ENCODE measurements at places on chromosomes 3 and 15.

- DNase-seq = no peak
Observed at GRCh38 chr3:30408105-30408557, 198.3 kb upstream of the TGFBR2 start.

DNA sequence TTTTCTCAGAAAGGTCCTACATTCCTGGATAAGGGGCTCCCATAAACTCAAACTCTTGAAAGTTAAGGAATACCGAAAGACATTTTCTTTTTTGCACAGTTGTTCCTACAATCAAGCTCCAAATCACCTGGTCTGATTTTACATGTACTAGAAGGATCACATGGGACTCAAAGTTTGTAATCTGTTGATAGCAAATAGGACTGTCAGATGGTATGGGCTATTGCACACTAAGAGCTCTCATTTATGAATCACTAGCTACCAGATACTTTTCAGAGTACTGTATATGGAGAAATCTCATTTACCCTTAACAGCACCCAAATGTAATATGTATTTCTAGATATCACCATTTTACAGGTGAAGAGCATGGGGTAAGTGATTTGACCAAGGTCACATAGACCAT, 49.5 kb upstream of the CMSS1 start:
- DNase-seq = no peak

DNA sequence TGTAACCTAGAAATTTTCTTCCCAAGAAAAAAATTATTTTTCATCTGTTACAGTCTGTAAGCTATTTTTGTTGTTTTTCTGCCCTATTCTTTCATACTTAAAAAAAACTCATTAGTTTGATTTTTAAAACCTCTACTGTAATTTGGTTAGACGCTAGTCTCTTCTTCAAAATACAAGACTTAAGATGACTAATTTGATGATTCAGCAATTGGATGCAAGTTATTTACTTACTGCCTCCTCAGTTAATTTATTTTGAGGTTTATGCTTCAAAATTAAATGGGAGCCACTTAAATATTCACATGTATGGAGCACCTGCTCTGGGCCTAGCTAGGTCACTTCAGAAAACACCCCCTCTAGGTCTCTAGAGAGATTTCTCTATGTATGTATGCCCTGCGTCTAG, 132.4 kb downstream of the IQCH start:
- DNase-seq = no peak

DNA sequence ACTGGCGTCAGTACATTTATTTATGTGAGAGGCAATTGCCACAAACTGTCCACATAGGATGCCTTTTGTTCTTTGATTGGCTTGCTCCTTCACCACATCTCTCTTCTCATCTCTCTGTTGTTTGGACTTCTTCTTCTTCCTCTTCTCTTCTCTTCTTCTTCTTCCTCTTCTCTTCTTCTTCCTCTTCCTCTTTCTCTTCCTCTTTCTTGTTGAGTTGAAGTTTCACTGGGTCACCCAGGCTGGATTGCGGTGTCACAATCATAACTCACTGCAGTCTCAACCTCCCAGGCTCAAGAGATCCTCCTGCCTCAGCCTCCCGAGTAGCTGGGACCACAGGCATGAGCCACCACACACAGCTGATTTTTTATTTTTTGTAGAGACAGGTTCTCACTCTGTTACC, 67.7 kb upstream of the GSK3B start:
- no peak for DNase-seq

- DNase-seq = no peak
Observed at GRCh38 chr3:100760377-100760776, 51.1 kb downstream of the TFG start.

GRCh38 chr3:119085070-119085439, 50.4 kb upstream of the IGSF11 start:
- no peak for DNase-seq

- DNase-seq = no peak
Observed at GRCh38 chr3:186782542-186783057, 777 bp upstream of the EIF4A2 start.

DNA sequence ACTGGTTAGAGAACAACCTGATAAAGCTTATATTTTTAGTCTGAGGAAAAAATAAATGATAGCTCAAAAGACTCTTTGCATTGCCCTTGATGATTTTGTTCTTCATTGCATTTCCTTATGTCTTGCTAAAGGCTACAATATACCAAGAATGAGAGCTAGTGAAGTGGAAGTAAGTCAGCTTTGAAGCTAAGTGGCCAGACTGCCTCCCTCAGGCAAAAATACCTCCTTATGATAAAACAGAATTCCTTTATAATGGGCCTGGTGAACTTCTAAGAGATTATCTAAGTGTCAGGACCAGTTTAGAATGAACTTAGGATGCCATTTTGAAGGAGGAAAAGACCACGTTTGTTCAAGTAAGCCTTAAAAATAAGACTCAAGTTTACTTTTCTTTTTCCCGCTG, 678.4 kb downstream of the ROBO2 start:
- DNase-seq = no peak

DNA sequence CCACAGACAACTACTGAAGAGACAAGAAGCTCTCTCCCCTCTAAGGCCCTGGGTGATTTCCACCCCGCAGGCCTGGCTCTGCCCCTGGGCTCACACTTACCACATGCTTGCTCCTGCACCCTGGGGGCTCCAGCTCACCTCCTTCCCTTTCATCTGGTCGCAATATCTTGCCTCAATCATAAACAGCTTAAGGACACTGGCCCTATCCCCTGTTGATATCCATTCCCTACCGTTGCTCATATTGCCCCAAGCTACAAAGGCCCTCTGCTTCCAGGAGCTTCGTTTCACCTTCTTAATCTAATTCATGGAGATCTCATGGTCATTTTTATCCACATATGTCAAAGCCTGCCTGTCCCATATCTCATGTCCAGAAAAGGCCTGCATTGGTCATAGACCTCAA, 46.0 kb upstream of the TSEN2 start:
- no peak for DNase-seq

DNA sequence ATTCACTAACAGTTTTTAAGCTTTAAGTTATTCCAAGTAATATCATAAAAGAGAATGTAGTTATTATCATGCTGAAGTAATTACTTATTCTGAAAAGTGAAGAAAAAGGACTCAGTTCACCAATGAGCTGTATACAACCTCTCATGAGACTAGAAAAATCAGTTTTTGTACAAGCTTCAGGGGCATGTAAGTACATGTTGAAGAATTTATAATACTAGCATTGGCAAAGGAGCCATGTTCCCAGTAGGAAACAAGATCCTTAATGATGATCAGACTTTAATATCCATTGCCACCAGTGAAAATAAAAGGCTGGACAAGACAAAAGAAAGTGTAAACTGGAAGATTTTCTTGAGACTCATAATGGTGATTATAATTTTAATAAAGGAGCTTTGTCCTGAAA, 532.8 kb downstream of the PLOD2 start:
- DNase-seq = no peak

GRCh38 chr15:60510006-60510405, 31.1 kb upstream of the ICE2 start:
- no peak for DNase-seq

DNA sequence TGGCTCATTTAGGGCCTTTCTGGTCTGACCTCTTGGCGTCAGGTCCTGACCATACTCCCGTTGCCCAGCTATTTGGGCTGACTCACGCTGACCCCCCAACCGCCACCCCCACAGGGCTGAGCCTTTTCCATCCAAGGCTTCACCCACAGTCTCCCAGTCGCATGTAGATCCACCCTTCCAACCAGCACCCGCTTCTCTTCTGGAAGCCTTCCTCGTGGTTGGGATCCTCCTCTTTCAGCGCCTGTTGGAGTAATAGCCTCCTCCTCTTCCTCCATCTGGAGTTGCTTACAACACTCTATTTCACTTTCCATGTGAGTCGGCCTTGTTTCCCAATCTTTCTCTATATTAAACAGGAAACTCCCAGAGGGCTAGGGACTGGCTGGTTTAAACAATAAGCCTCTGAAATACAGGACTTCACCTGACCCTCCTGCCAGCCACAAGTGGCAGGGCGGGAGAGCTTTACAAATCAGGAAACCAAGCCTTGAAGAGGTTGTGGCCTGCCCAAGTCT, 2.1 kb upstream of the ALAS1 start:
- no peak for DNase-seq

DNA sequence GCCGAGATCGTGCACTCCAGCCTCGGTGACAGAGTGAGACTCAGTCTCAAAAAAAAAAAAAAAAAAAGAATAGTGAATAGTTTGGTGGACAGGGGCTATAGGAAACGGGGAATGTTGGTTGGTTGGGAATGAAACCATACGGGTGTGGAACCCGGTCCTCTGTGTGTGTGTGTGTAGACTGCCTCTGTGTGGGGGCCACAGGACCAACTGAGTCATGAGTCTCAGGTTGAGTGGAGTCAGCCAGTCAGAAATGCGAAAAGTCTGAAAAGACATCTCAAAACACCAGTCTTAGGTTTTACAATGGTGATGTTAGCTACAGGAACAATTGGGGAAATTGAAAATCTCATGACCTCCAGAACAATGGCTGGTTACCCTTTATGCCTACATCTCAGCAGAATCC, 44.5 kb downstream of the ZDHHC19 start:
- DNase-seq = no peak

- no peak for DNase-seq
Observed at GRCh38 chr3:149291178-149291577, 42.3 kb downstream of the TM4SF18 start.

- no peak for DNase-seq
Observed at GRCh38 chr3:13548696-13549622, at the start of gene FBLN2. Gene FBLN2, plus strand, starts transcription at chr3:13549125. Its CDS starts 21,231 bp downstream, at chr3:13570356.

DNA sequence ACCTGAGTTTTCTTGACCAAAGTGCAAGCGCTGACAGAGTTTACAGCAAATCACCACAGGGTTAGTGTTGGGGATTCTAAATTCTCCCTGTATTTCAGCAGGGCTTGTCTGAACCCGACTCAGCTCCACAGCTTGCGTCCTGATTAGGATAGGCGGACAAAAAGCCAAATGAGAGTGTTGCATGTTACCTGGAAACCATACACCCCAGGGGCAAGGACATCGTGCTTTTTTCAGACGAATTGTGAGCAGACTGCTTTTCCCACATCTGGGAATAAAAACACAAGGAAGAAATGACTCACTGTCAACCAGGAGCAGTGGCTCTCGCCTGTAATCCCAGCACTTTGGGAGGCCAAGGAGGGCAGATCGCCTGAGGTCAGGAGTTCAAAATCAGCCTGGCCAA, 3.0 kb downstream of the DZIP1L start:
- no peak for DNase-seq

DNA sequence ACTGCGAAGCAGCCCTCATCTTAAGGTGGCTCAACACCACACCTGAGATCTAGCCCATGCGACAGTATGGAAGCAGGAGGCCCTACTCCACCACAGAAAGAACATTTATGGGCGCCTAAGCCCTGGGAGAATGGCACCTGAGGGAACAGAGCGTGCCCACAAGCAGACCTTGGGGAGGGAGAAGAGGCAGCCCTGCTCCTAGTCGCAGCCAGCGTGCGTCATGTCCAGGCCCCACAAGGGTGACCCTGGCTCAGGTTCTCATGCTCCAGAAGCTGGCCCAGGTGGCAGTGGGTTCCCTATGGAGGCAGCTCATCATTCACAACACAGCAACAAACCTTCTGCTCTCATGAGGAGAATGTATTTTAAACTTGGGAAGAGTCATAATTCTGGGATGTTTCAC, 19.3 kb upstream of the ANPEP start:
- DNase-seq = no peak

GRCh38 chr15:101138913-101139880, 112.7 kb downstream of the CHSY1 start:
- no peak for DNase-seq

DNA sequence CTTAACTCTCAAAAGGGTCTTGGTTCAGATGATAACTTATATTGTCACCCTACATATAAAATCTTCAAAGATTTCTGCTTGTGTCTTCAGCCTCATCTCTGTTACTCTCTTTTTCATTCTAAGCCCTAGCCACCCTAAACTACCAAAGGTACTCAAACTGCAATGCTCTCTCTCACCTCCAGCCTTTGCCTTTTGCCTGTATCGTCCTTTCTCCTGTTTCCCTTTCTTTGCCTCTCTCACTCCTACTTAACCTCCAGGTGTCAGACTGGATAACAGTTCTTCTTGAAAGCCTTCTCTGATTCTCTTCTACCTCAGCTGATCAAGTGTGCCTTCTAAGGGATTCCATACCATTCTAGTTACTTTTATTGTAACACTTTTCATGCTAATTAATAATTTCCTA, 149.8 kb downstream of the SERPINI1 start:
- no peak for DNase-seq

DNA sequence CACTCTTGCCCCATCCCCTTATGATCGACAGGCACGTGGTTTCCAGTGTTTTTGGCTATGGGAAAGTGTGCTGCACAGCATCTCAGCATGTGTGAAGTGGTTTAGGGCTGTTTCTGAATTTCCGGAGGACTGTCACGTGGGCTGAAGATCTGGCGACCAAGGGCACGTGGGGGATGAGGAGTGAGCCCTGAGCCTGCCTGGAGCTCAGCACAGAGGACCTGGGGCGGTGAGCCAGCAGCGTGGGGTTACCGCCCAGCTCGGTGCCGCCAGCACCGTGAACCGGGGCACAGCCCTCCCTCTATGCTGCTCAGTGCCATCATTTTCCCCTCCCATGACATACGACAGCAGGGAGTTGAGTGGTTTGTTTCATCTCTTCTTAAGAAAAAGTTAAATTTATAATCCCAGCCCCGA, 150.2 kb downstream of the DNAJB8 start:
- DNase-seq = peak; percentile 31

All from stimulated activated CD4-positive, alpha-beta T cell treated with anti-CD3 and anti-CD28 coated beads, Interleukin-4, amount 100 ng/mL, for 4 hours (primary cell).